ENCODE measurements at places on chromosomes 11 and 22. TPM values are rescaled to one million over a fixed set of nuclear protein-coding genes. Genes with fewer than 3 reads are reported as not detected.

PIWIL4 gene
- 0.76 TPM for total RNA-seq

KRTAP5-7 gene
- total RNA-seq: not detected

VWCE gene
- 3.3 TPM for total RNA-seq

HORMAD2 gene
- total RNA-seq: not detected

MB gene
- not detected for total RNA-seq

NOL12 gene
- 17.6 TPM for total RNA-seq

MLC1 gene
- total RNA-seq: not detected

ABTB2 gene
- 0.13 TPM for total RNA-seq

DNA sequence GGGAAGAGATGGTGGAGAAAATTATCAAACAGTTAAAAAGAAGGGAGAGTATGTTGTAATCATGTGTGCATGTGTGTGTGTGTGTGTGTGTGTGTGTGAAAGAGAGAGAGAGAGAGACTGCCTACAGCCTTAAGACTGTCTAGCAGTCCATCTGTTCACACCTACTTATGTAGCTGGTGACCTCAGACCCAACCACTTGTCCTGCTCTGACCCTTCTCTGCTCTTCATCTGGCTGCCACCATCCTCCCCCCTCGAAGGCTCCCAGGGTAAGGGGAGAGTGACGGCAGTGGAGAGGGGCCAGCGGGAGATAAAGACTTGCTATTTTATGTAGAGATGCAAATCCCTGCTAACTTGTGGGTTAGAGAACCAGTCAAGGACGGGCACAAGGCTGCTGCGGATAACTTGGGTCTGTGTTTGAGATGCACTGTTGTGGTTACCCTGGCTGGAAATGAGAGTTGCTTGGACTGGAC is 24.9 kb upstream of the GRAMD1B start:
- DNase-seq: no peak

DNA sequence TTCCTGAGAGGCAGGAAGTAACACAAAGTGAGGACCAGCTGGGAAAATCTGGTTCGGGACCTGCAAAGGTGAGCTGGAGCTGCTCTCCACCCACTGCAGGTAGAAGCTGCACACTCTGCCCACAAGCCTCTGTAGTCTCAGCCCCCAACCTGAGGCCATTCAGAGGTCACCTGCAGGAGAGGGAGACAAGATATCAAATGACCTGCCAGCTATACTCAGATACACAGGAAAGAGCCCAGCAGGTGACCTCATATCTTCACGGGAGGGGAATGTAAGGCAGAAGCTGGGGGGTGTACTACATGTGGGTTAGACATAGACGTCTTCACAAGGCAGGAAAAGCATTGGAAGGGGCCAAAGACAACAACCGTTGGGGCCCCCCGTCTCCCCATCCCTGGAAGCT is 86.1 kb downstream of the APIP start:
- no peak for DNase-seq

DNA sequence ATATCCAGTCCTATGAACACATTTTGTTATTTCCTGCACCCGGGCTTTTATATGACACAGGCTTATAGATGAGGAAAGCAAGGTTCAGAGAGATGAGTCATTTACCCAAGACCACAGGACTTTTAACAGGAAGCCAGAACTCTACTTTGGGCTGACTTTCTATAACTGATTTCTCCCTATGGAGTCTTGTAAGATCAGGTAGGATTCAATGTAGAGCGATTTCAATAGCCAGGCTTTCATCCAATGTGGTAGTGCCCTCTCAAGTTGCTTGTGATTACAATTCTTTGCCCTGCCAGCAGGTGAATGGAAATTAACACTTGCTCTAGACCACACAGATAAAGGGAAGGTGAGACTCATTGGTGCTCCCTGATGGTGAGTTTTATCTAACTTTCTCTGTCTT is 378.3 kb downstream of the INSC start:
- DNase-seq: no peak

DNA sequence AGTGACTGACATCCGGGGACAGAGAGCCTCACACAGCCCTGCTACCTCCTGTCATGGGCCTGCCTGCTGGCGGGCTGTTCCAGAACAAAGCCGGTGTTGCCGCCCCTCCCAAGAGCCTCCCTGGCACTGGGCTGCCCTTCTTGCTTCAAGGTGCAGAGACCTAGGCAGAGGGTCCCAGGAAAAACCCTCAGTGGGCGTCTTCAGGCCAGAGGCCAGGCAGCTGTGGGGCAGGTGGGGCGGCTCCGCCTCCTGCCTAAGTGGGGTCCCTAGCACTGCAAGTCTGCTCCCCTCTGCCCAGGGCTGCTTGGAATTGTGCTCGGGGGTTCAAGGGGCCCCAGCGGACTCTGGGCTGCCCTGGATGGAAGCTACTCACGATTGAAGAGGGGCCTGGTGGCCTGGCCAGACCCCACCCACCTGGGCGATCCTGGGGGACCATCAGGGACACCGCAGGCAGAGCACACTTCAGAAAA is 20.4 kb upstream of the GNB1L start:
- no peak for DNase-seq

GRCh38 chr11:130915603-130916237 is 559 bp downstream of the SNX19 start:
- DNase-seq: no peak

DNA sequence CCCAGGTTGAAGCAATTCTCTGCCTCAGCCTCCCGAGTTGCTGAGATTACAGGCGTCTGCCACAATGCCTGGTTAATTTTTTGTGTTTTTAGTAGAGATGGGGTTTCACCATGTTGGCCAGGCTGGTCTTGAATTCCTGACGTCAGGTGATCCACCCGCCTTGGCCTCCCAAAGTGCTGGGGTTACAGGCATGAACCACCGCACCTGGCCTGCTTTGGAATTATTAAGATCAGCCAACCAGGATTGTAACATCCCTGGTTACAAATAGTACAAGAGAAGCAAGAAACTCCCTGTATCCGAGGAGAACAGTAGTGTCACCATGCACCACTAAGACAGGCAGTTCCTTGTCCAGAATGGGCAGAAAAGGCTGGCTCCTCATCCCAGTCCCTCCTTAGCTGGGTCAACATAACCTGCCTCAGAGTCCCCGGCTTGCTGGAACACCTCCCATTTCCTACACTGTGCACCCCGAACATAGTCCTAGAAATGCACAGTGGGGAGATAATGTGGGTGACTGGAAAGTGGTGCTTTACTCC is 77.2 kb upstream of the INCENP start:
- DNase-seq: no peak

- no peak for DNase-seq
These were observed 966.3 kb downstream of the JRKL start for GRCh38 chr11:97356144-97356543.

- DNase-seq: no peak
These were observed 15.8 kb downstream of the SBF1 start for GRCh38 chr22:50459016-50459415.

DNA sequence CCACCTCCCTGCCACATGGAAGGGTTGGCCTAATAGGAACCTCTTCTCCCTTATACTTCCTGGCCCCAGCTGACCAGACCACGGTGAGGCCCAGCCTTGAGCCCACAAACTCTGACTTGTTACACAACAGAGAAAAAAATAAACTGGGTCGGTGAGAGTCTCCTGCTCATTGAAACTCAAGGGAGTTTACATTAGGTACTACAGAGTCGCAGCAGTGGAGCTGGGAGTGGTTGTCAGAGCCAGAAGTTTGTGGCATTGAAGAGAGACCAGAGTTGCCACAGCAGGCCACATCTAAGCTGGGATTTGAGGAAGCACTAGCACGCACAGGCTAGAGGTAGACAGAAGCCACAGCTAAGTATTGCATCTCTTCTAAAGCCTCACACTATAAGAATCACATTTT is 296.2 kb downstream of the DDX10 start:
- DNase-seq: no peak
